ENCODE measurements at places on chromosomes 6 and 20.
A peak's percentile ranks its signal among the peaks of the same experiment; 100 is the strongest.

DNA sequence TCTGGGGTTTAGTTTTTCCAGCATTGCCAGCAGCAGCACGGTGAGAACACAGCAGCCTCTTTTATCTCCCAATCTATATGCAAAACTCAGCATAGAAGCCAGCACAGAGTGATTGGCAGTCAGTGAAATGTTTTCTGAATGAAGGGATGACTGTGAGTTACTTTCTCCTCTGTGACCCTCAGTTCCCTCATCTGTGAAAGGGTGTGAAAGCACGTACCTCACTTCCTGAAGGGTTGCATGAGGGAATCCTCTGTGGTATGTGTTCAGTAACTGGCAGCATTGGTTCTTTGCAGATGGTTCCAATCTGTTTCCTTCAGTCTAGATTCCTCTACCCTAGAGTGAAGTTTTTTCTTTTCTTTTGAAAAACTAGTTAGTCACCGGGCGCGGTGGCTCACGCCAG lies 40.0 kb downstream of the EFCAB8 start:
- no peak for DNase-seq

- DNase-seq: peak; percentile 88
Observed at GRCh38 chr20:36399147-36399968, 93.2 kb downstream of the DLGAP4 start.

DNA sequence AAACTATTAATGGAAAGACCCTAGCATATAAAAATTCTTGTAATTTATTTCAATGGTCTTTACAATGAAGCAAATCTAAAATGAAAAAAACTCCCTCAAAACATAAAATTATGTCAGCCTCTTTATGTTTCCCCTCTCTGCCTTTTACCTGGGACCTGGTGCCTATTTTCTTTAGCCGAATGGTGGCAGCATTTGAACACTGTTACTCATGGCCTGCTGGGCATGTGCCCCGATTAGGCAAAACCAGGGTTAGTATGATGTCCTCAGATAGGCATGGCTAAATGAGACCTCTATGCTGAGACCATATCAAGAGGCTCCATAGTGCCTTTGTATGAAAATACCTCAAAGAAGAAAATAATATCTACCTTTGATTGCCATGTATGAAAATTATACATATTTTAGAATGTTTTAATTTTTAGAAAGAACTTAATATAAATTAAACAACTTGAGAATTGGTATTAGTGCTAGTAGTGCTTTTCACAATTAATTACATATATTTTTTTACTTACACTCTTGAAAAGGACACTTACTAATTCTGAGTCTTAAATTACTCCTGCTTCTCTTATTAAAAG lies 22.5 kb upstream of the C6orf58 start:
- DNase-seq: peak; percentile 77

- no peak for DNase-seq
Observed at GRCh38 chr6:14717307-14717706, 528.6 kb upstream of the JARID2 start.

DNA sequence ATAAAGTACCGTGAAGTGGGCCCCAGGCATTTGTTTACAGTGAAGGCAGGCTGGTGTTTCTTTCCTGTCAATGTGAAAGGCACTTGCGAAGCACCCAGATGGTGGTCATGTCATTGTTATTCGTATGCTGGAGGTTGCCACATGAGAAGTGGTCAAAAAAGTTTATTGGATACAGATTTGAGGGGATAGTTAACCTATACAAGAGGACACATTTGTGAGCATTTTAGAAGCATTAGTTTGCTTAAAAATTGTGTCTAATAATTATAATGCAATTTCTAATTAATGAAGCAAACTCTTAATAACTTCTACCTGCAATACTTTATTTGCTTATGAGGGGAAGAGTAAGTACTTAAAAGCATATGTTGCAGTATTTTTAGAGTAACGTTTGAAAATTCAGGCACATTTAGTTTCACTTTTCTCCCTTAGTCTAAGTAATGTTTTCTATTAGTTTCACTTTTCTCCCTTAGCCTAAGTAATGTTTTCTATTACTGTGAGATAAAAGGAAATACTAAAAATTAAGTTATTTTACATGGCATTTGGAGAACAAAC lies 120.7 kb upstream of the CLDN20 start:
- DNase-seq: no peak

DNA sequence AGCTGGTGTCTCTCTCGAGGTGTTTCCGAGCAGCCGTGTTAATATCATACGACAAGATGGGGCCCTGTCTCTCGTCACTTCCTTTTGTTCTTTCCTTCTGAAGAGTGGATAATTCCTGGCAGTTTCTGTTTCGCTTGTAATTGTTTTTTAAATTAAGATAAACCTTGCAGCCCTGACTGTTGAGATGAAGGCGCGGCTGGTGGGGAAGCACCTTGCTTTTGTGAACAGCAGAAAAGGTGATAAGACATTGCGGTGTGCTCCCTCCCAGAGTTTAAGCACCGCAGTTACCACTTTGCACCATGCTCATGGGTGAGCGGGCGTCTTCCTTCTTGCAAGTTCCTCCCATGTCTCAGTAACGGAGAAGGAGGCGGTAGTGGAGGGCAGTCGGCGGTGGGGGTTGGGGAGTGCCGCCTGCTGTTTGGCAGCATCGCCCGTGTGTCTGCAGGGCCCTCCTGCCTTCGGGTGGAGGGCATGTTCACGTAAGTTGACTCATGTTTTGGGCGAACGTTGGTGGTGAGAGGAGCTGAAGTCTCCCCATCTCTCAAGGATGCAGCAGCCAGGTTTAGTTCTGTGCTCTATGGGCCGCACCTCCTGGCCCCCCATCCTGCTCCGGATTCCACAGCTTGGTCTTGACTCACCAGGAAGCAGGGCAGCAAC lies 345.9 kb downstream of the TAF4 start:
- DNase-seq: no peak

GRCh38 chr20:50004229-50004628 lies 21.4 kb downstream of the SNAI1 start:
- no peak for DNase-seq

GRCh38 chr6:146990284-146990683 lies 213.9 kb upstream of the STXBP5 start:
- DNase-seq: no peak

GRCh38 chr20:37726321-37726720 lies 32.5 kb downstream of the CTNNBL1 start:
- DNase-seq: no peak

GRCh38 chr20:5691918-5692618 lies 58.1 kb upstream of the SHLD1 start:
- DNase-seq: no peak

GRCh38 chr6:152576525-152576924 lies 60.6 kb downstream of the SYNE1 start:
- DNase-seq: no peak

DNA sequence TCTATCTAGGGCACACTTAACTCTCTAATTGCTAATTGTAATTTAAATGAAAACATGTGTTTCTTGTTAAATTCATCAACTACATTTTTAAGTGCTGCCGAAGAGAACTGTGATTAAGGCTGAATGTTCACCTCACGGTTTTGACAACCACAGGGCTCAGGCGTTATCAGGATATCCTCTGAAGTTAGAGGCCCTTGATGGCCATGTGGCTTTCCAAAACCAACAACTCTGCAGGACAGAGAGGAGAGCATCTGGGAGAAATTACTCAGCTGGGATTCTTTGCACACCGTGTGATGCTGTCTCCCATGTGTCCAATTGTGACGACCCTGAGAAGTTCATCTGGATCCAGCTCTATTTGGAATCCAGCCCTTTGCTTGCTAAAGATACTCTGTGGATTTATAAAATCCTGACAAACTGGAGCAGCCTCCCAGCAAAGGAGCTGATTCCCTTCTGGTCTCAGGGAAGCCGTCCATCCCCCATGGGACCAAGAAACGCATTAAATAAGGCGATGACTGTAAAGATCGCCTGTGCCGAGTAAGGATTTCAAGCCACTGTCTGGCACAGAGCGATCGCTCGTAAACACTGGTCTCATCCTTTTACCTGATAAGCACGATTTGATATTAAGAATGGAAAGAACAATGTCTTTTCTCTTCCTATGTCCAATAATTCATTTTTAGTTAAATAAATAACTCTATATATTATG lies 401.1 kb downstream of the CD83 start:
- peak; percentile 85 for DNase-seq

DNA sequence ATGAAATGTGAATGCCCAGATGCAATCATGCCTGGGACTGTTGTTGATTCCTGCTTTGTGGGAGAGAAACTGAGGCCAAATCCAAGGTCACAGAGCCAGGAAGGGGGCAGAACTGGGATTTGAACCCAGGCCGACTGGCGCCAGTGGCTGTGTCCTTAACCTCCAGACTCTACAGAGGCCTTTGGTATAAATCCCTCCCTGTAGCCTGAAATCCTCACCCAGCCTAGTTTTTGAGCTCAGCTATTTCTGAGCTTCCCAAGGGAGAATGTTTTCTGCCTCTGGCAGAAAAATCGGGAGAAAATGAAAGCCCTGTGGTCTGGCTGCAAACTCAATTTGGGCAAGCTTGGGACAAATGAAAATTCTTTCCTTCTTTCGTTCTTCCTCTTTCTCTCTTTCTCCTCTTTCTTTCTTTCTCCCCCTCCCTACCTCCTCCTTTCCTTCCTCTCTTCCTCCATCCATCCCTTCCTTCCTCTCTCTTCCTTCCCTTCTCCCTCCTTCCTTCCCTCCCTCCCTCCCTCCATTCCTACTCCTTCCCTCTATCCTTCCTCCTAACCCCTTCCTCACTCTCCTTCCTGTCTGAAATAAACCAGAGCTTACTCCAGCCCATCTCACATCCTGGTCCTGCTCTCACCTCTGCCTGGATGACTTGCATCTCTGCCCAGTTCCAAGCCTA lies 34.9 kb downstream of the SNAI1 start:
- no peak for DNase-seq

DNA sequence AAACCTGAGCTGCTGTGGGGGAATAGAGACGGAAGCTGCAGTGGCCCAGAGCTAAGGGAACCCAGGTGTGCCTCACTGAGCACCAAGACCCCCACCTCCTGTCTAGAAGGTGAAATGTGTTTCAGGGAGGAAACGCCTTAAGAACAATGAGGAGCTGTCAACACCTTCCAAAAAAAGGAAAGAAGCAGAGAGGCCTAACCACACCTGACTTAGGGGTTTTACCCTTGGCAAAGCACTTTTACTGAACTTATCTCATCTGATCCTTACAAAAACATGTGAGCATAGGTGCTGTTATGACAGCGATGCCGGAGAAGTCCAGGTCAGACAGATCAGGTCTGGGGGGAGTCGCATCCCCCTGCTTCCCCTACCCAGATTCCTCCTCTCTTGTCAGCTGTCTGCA lies 16.1 kb upstream of the CDKN1A start:
- DNase-seq: no peak

- DNase-seq: no peak
Observed at GRCh38 chr6:21454262-21454661, 139.3 kb upstream of the SOX4 start.
